ENCODE measurements at places on chromosomes 7 and 10.
A peak's percentile ranks its signal among the peaks of the same experiment; 100 is the strongest.

DNA sequence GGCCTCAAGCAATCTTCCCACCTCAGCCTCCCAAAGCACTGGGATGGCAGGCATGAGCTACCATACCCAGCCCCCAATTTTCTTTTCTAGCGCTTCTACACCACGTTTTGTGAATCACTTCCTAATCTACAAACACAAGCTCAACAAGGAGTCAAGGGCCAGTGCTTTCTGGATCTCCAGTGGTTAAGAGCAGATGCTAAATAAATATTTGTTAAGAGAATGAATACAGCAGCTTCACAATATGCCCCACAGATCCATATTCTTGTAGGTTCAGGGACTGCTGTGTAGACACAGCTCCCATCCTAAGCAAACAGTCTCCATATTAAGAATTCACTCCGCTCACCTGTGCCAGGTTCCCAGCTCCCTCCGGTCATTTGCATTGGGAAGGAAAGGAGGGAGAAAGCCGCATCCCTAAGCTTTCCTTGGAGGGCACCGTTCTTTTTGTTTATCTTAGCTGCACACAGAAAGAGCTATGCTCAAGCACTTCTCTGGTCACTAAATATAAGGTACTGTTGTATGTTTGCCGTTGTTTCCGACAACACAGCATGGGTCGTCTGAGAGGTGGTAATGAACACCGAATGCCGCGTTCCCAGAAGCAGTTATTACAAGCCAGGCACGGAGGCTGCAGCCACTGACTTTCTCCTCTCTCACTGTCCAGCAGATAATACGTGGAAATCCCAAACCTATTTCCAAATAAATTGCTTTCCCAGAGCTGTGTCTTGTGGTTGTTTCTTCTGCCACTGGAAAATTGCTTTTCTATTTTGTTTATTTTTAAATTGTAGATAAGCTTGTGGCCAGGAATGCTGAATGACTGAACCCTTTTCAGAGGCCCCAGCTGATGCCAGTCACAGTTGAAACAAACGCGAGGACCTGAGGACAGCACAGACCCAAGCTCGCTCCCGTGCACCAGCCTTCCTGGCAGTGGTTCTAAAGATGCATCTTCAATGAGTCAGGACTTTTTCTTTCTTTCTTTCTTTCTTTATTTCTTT is 217.1 kb downstream of the PRPF18 start:
- DNase-seq: no peak

- DNase-seq: no peak
Measured at GRCh38 chr7:36244429-36244828, 91.4 kb downstream of the EEPD1 start.

DNA sequence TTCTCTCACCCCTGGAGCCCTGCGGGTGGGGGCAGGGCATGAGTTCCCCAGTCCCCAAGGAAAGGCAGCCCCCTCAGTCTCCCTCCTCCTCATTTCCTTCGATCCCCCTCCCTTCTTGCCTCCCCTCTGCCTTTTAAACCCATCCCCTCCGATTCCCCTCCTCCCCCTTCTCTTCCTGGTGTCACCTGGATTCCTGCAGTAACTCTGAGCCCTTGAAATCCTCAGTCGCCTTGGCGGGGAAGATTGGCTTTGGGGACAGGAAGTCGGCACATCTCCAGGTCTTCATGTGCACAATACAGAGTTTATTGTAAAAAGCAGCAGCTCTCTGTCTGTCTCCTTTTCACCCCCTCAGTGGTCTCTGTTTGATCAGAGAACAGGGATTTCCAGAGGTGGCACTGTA is 1.3 kb upstream of the MUC12 start:
- DNase-seq: no peak

GRCh38 chr10:71371750-71372166 is 25.0 kb upstream of the CDH23 start:
- no peak for DNase-seq

- DNase-seq: peak; percentile 51
Measured at GRCh38 chr10:52870562-52870961, 98.0 kb upstream of the MBL2 start.

DNA sequence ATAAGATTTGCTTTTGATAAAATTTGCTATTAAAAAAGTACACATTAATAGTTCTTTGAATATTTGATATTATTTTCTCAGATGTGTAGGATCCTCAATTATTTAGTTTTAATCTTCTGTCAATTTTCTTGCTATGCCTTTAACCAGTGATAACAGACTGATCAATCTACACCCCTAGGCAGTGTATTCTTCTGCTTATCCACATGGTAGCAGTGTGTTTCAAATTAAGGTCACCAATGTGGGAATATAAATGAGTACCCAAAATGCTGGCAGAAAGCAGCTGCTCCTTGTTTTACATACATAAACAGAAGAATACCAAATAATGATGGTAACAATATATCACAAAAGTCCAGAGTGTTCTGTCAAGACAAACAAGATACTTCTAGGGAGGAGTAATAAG is 87.0 kb downstream of the SKAP2 start:
- no peak for DNase-seq

GRCh38 chr10:34889004-34889869 is 74.1 kb upstream of the PARD3 start:
- peak; percentile 12 for DNase-seq

DNA sequence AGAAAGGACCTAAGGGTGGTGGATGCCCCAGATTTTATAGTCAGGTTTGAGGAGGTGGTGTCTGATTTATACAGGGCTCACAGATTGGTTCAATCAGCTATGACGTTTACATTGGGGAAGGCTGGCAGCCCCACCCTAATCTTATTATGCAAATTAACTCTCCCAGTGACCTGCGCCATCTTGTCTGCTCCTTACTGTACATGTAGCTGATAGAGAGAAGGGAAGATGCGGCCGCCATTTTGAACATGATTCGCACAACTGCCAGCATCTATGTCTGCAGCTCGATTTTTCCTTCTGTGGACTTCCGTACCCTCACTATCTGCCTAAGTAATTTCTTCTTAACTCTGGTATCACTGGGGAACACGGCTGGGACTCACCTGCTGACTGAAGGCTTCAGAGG is 619.0 kb upstream of the DPP6 start:
- no peak for DNase-seq

DNA sequence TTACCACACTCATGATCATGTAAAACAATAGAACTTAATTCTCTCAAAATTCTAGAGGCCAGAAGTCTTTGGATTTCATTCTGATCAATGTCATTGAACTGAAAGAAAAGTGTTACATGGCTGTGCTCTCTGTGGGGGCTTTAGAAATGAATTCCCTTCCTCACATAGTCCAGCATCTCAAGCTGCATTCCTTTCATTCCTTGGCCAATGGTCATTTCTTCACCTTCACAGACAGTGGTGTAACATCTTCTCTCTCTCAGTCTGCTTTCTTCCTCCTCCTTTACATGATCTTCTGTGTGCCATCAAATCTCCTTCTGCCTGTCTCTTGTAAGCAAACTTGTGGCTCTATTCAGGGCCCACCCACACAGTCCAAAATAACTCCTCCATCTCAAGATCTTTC is 735.3 kb downstream of the SUGCT start:
- no peak for DNase-seq

- no peak for DNase-seq
Measured at GRCh38 chr10:116833986-116834985, 15.0 kb upstream of the ENO4 start.

DNA sequence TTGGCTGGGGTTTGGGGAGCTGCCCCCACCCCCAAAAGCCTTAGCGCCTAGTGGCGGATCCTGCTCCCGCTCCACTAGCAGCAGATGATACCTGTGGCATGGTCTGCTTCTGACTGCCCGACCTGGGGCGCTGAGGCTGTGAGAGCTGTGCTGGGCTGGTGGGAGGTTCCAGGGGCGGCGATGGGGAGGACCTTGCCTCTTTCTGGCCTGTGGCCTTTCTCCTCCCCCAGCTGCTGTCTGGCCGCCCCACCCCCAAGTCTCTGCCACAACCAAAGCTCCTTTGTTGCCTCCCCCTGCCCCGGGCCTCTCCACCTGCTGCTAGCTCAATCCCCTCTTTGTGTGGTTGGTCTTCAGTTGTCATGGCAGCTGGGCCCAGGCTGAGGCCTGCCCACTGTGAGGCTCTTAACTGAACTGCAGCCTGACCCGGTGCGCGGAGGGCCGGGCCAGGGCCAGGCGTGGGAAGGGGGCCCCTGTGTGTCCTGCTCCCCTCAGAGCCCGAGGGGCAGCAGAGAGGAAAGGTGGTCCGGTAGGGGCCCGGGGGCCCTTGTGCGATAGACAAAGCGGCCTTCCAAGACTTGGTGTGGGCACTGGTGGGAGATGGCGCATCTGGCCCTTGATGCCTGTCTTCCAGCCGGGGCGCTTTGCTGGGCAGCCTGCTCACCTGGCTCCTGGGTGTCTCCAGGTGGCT is 4.7 kb downstream of the ZNF775 start:
- DNase-seq: no peak

DNA sequence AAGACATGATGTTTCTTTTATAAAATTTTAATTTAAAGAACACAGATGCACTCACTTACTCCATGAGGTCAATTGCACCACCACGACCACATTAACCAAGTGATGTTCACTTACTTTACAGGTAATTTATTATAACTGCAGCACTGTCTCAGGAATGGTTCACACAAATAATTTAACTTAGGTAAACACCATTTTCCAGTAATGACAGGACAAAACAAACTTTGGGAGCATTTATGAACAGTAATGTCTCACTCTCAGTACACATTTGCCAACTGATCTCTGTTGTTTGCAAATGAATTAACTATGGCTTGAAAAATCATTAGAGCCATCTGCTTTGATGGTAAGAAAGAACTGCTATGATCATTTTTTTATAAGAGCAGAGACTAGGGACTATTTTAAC is 150.4 kb downstream of the ETV1 start:
- no peak for DNase-seq

DNA sequence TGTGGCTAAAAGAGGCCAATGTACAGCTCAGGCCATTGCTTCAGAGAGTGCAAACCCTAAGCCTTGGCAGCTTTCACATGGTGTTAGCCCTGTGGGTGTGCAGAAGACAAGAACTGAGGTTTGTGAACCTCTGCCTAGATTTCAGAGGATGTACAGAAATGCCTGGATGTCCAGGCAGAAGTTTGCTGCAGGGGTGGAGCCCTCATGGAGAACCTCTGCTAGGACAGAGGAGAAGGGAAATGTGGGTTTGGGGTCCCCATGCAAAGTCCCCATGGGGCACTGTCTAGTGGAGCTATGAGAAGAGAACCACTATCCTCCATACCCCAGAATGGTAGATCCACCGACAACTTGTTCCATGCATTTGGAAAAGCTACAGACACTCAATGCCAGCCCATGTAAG is 12.4 kb downstream of the SORCS1 start:
- DNase-seq: no peak

GRCh38 chr10:133258818-133259601 is 17.7 kb downstream of the ADAM8 start:
- peak; percentile 85 for DNase-seq

GRCh38 chr10:67788028-67788886 is 49.7 kb downstream of the DNAJC12 start:
- DNase-seq: peak; percentile 11

DNA sequence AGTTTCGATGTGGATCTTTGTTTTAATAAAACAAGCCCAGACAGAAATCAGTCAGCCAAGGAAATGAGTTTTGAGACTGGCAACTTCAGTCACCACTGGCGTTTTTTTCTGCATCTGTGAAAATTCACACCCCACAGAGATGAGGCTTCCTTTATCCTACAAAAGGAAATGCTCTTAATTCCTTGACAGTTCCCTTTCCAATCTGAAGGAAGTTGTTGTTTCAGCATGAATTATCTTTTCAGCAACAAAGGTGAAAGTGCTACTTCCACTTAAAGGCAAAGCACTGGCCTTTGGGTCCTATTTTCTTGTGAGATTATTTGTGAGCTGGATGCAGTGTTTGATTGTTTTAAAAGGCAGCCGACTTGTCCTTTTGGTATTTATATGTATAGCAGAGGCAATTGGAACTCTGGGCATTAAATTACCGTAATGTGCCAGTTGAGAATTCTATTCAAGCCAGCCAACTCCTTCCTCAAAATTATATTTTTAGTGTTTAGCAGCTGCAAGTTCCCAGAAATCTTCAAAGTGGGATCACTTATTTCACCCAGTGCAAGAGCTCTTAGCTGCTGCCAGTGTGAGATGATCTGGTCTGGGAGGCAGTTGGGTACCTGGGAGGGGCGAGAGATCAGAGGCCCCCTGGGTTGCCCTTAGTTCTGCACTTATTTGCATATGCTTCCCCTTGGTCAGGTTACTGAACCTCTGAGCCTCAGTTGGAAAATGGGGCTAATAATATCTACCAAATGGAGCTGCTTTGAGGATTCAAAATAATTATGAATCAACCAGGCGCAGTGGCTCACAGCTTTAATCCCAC is 427.1 kb downstream of the GALNT17 start:
- DNase-seq: no peak

GRCh38 chr10:80131499-80131901 is 1.0 kb upstream of the PLAC9 start:
- DNase-seq: no peak

DNA sequence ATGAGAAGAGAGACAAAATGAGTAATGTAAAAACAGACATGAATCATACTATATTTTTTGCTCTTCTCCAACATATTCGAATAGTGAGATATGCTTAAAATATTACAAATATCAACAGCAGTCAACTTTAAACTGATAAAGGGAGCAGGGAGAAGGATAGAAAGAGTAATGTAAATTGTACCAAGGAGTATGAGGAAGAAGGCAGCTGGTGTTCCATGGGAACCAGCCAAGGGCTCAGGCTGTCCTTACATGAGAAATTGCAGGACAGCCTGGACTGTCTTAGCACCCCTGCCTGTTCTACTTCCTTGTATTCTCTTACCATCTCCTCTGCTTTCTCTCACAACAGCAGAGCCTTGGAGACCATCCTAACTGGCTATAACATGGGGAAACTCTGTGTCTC is 128.7 kb downstream of the TSPAN12 start:
- no peak for DNase-seq

DNA sequence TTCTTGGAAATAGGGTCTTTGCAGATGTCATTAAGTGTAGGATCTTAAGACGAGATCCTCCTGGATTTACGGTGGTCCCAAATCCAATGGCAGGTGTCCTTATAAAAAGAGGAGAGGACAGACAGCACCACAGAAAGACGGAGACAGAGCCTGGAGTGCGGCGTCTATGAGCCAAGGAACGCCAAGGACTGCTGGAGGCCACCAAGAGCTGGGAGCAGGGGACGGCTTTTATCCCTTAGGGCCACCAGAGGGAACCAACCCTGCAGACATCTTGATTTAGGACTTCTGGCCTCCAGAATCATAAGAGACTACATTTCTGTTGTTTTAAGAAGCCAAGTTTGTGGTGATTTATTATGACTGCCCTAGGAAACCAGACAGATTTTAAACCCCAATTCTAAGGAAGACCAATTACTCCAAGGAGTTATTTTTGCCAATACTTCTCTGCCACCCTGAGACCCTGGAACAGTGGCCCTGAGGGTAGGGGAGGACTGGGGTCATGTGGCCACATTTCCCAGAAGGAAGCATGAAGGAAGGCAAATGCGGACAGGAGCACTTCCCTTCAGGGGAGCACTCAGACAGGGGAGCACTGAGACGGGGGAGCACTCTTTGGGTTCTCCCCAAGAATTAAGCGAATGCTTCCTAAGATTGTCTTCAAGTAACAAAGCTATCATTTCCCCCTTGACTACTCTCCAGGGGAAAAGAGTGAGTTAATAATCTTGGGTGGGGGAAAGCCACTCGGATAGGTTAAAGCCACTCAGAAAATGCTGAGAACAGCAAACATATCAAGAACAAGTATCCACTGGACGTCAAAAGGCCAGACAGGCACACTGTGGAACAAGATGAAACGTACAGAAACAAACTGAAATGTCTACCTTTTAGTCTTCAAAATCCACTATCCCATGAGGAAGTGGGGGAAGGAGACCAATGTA is 67.5 kb downstream of the CHST15 start:
- DNase-seq: no peak

Data from Caki2 (cell line).